ENCODE measurements at places on chromosomes 5 and 9.

DNA sequence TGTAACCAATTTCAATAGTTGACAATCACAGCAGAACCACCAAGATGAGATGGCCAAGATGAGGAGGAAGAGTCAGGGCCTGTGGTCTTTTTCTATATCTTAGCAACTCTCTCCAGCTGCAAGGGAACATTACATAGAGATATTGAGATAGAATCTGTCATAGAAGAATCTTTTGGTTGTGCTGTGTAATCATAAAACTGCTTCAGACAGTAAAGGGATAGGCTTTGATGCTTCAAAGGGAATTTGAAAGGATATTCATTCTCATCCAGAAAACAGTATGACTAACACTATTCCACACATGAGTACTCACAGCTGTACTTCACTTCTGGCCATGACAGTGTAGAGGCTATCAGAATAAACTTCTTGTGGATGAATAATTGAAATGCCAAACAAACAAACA, 145.9 kb downstream of the YIPF5 start:
- DNase-seq = no peak

GRCh38 chr5:77636641-77637169, 1.8 kb downstream of the OTP start:
- no peak for DNase-seq

GRCh38 chr9:123749580-123750202, 180.2 kb downstream of the DENND1A start:
- no peak for DNase-seq

DNA sequence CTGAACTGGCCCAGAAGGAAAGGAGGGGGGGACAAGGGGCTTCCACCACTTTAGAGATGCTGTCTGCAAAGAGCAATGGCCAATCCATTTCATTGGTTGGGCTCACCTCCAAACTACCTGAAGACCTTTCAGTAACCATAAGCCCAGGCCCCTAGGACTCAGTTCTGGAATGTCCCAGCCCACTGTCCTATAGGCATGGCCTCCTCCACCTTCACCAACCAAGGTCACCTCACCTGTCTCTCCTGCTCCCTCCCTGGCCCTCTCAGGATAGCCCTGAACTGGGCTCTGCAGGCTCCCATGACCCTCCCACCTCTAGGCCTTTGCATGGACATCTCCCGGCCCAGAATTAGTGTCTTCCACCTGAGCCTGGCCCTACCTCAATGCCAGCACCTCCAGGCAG, 22.4 kb downstream of the S1PR3 start:
- no peak for DNase-seq

DNA sequence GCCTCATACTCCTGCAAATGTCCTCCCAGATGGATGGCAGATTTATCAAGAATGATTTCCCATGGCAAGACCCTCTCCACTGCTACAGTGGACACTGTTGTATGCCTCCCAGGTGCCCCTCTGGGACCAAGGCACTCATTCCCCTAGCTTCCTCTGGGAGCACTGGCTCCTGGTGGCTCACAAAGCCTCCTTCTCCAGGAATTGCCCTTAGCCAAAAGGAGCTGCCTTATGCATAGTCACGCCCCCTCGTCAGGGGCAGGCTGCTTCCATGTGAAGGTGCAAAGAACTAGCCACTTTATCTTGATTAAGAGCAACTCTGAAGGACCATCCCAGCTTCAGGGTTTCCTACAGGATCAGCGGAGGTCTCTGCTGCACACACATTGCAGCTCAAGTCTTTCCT, 358.1 kb downstream of the CDK5RAP2 start:
- no peak for DNase-seq

- no peak for DNase-seq
Measured at GRCh38 chr5:176853151-176853778, 42.9 kb downstream of the UNC5A start.

DNA sequence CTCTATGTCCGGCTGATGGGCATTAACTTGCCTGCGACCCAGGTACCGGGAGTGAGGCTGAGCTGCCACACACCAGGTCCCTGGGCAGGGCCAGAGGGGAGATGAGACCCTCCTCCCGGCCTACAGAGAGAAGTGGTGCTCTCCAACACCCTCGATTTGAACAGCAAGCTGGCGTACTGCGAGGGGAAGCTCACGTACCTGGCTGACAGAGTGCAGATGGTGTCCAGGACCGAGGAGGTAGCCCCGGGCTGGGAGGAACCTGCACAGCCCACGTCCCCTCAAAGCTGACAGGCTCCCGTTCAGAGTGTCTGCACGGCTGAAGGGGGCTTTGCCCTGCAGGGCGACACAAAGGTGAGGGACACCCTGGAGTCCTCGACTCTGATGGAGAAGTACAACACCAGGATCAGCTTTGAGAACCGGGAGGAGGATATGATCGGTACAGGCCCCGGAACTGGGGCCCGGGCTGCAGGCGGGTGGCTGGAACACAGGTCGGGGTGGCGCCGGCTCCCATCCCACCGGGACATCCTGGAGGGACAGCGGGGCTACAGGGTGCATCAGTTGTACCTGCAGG, 1.0 kb upstream of the RABL6 start:
- DNase-seq = no peak

- no peak for DNase-seq
Measured at GRCh38 chr5:117812861-117813260, 1175.5 kb downstream of the DTWD2 start.

- DNase-seq = no peak
Measured at GRCh38 chr9:15286161-15286821, 20.7 kb downstream of the TTC39B start.

DNA sequence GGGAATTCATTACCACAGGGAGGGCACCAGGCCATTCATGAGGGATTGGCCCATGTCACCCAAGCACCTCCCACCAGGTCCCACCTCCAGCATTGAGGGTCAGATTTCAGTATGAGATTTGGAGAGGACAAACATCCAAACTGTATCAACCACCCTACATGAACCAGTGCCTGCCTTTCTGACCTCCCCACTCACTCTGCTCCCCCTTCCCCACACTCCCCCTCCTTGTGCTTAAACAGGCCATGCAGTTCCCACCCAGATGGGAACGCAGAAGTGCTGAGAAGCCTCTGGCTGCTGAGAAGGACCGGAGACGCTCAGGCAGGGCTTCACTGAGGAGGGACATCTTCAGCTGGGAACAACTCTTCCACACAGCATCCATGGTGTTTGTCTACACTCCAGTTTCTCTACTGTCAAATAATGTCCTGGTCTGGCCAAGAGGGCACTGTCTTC, 30.0 kb upstream of the ADAMTS2 start:
- DNase-seq = no peak

- no peak for DNase-seq
Measured at GRCh38 chr9:18545636-18546360, 71.8 kb downstream of the ADAMTSL1 start.

DNA sequence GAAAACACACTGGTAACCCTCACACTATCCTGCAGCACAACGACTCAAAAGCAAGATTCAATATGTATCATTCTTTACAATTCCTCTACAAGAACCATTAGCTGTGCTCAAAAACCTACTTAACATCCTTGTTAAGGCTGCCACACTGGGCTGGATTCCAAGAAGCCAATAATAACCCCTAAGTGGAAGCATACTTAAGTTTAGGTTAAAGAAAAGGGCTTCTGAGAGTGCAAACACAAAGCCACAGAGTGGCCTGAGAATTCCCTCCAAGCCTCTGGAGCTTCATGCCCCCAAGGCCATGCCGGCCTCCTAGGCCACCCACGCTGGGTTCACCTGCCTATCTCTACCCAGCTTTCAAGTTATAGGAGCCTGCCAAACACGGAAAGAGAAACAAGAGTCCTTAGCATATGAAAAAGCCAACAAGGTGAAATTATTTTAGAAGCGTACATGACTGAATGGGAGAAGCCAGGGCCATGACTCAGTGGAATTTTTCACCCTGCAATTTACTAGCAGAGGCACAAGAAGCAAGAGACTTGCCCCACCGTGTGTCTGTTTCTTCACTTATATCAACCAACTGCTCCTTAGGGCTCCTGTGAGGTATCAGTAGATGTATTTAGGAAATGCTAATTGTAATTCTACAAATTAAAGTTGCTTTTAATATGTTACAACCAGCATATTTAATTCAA, 293.0 kb downstream of the SPOCK1 start:
- DNase-seq = peak; percentile 61

GRCh38 chr9:76573905-76574760, 115.2 kb downstream of the GCNT1 start:
- no peak for DNase-seq

- DNase-seq = no peak
Measured at GRCh38 chr5:7251132-7251531, 144.8 kb upstream of the ADCY2 start.

- DNase-seq = no peak
Measured at GRCh38 chr5:91038180-91038808, 344.8 kb downstream of the ARRDC3 start.

- no peak for DNase-seq
Measured at GRCh38 chr5:137118629-137119028, 380.5 kb downstream of the SPOCK1 start.

- DNase-seq = no peak
Measured at GRCh38 chr5:97049175-97049574, 93.2 kb downstream of the LIX1 start.

DNA sequence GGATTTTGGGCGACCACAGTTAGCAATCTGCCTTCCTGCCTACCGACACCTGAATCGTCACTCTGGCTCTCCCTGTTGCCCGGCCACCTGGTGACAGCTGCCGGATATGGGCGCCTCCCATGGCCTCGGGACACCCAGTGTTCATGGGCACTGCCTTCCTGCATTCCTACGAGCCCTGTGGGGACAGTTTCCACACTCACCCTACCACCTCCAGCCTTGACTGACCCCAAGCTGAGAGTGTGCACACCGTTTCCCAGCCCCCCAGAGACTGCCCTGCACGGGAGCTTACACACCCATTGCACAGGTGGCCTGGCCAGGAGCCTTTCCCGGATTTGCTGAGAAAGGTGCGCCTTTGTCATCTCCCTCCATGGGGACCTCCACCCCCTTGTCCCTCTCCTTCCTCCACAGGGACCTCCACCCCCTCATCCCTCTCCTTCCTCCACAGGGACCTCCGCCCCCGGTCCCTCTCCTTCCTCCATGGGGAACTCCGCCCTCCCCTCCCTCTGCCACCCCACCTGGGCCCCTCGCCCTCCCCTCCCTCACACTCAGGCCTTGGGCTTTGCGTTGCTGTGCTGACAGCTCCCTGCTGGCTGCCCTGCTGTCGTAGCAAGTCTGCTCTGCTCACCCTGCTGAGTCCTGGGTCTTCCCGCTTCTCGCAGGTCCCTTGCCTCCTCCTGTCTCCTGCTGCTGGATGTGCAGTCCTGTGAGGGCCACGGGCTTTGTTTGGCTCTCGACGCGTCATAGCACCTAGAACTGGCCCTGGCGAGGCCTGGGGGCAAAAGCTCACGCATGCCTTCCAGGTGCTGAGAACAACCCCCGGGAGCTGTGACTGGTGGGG, 48.4 kb downstream of the MRPL36 start:
- DNase-seq = no peak

GRCh38 chr5:150609843-150610584, 30.4 kb upstream of the SYNPO start:
- DNase-seq = no peak

DNA sequence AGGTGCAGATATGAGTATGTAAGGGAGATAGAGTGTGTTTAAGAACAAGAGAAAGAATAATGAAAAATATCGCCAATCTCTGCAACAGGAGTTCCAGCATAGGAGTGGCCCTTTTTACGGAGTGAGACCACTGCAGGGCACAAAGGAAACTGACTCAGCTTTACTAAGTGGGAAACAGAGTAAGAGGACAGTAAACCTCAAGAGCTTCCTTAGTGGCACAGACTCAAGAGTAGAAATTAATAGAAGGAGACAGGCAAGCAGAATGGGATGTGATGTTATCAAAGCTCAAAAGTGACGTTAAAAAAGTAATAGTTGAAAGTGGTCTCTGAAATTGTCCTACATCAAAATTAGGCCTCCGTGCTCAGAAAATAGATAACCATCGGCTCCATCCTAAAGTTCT, 2.1 kb upstream of the SH3RF2 start:
- no peak for DNase-seq

DNA sequence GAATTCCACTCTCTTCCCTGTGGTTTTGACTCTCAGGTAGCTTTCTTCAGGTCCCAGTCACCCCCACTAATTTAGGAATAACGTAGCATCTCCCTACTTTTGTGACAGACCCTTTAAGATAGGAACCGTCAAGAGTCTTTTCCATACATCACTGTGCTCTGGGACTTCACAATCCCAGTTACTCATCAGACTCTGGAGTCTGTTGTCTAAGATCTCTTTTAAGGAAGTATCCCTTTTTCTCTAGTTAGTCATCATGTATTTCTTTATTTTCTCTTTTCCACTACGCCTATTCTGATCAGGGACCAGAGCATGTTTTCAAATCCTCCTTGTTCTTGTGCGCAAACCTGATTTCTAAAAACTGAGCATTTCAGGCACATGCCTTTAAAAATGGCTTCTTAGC, 143.0 kb downstream of the GOLPH3 start:
- no peak for DNase-seq

- DNase-seq = no peak
Measured at GRCh38 chr9:73844135-73844534, 653.0 kb upstream of the RORB start.

GRCh38 chr5:171080186-171080938, 218.5 kb downstream of the RANBP17 start:
- DNase-seq = no peak

GRCh38 chr5:72515211-72515610, 8.0 kb upstream of the ZNF366 start:
- no peak for DNase-seq

- DNase-seq = no peak
Measured at GRCh38 chr5:153970496-153970895, 68.2 kb downstream of the FAM114A2 start.

- peak; percentile 53 for DNase-seq
Measured at GRCh38 chr9:24036459-24036858, 210.4 kb upstream of the ELAVL2 start.

DNA sequence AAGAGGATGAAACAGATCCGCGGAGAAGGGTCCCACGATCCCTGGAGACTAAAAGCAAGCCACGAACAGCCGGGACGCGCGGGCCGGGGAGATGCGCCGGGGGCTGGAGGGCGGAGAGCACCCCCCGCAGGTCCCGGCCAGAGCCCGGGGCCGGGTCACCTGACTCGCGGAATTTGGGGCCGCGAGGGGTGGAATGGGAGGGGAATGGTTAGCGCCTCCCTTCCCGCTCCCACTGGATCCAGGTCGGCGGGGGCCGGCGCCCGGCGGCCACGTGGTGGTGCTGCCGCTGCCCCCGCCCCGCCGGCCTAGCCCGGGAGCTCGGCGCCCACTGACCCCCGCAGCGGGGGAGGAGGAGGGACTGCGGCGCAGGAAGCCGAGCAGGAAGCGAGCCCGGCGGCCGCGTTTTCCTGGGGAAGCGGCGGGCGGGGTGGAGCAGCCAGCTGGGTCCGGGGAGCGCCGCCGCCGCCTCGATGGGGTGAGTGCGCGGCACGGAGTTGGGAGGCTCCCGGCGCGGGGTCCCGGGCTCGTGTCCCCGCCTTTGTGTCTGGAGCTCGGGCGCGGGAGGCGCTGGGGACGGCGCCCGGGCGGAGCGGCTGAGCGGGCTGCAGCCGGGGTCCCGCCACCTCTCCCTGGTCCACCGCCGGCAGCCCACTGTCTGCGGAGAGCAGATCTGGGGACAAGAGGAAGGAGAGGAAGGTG, at the start of gene RAI14:
Gene RAI14, plus strand, starts transcription at position 328 of the 699 bp plus-strand sequence. CDS start 30,592 bp downstream, outside the sequence.
- DNase-seq = peak; percentile 23

DNA sequence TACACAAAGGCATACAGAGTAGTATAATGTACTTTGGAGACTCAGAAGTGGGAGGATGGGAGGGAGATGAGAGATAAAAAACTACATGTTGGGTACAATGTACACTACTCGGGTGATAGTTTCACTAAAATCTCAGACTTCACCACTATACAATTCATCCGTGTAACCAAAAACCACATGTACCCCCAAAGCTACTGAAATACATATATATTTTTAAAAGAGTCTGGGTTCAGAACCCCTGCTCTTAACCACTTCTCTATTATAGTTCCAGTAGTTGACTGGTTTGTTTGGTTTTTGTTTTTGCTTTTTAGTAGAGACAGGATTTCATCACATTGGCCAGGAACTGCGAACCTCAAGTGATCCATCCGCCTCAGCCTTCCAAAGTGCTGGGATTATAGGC, 22.6 kb downstream of the SGTB start:
- DNase-seq = no peak

All from NCI-H524 treated with DMSO at 0.1 percent for 48 hours (cell line).